ENCODE measurements at places on chromosomes 5 and 9. TPM values are rescaled to one million over a fixed set of nuclear protein-coding genes. Genes with fewer than 3 reads are reported as not detected.

GRCh38 chr5:134267366-134268018 is 41.6 kb upstream of the PPP2CA start:
- DNase-seq, result no peak
- peaks cover 6% of the 10 kb centered on the region for H3K27me3 ChIP-seq
- no peak overlapping the region for H3K4me3 ChIP-seq
- no peaks in the 10 kb centered on the region for H3K4me1 ChIP-seq
- peaks cover 3% of the 10 kb centered on the region for H3K36me3 ChIP-seq

The MARCOL gene
- not detected for total RNA-seq

The RNF180 gene
- total RNA-seq, result not detected

DNA sequence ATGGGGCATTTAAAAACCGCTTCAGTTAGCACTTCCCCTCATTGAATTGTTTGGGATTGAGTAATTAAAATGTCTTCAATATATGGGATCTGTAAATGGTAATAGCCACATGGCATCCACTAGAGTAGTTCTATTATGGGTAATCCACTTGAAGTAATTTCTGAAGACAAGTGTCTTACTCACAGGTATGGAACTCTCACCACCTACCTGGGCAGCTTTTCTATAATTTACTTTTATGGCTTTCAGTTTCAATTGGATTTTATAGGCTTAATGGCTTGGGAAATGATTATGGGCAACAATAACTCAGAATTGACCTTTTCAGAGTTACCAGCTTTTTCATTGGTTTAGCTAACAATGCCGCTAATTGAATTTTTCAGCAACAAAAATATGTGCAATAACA is 597.9 kb downstream of the PTPRD start:
- no peak overlapping the region for H3K4me3 ChIP-seq
- no peaks in the 10 kb centered on the region for H3K36me3 ChIP-seq
- H3K27ac ChIP-seq, result no peak overlapping the region

GRCh38 chr9:77598524-77598923 is 49.6 kb downstream of the GNA14 start:
- no peak for DNase-seq
- H3K4me3 ChIP-seq, result no peak overlapping the region
- H3K27me3 ChIP-seq, result peaks cover 7% of the 10 kb centered on the region
- no peaks in the 10 kb centered on the region for H3K36me3 ChIP-seq
- H3K27ac ChIP-seq, result no peak overlapping the region

The PCDHA12 gene
- not detected for total RNA-seq

The OSTF1 gene
- 60.1 TPM for total RNA-seq

- no peak overlapping the region for H3K4me3 ChIP-seq
- no peaks in the 10 kb centered on the region for H3K36me3 ChIP-seq
- no peak for DNase-seq
Measured at GRCh38 chr9:126114850-126115460, 211.7 kb upstream of the MVB12B start.

The BARHL1 gene
- not detected for total RNA-seq

The DNAJA1 gene
- 117 TPM for total RNA-seq

GRCh38 chr9:107340920-107341632 is 58.0 kb downstream of the RAD23B start:
- H3K27ac ChIP-seq, result peak overlapping the region; percentile 36
- peaks cover 9% of the 10 kb centered on the region for H3K4me1 ChIP-seq

The SLC27A6 gene
- total RNA-seq, result not detected

DNA sequence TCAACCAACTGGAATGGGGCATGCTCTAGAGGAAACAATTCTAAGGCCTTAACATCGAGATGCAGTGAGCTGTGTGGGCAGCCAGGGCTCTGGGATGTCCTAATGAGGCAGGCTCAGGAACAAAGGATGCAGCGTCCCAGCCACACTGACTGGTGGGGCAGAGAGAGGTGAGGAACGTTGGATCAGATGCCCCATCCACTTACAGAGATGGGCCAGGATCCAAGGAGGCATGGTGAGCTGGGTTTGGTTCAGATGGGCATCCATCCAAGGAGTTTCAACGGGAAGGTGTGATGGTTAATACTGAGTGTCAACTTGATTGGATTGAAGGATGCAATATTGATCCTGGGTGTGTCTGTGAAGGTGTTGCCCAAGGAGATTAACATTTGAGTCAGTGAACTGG is 15.5 kb upstream of the MARCHF6 start:
- DNase-seq, result no peak
- no peaks in the 10 kb centered on the region for H3K36me3 ChIP-seq
- no peak overlapping the region for H3K4me3 ChIP-seq
- peaks cover 17% of the 10 kb centered on the region for H3K27me3 ChIP-seq

GRCh38 chr9:117302487-117302886 is 112.4 kb downstream of the ASTN2 start:
- no peak for DNase-seq
- H3K4me3 ChIP-seq, result no peak overlapping the region
- H3K27me3 ChIP-seq, result no peaks in the 10 kb centered on the region
- no peak overlapping the region for H3K27ac ChIP-seq
- H3K36me3 ChIP-seq, result no peaks in the 10 kb centered on the region

The FAXDC2 gene
- total RNA-seq, result not detected

GRCh38 chr9:13570068-13570974 is 290.8 kb upstream of the MPDZ start:
- peaks cover 5% of the 10 kb centered on the region for H3K27me3 ChIP-seq
- no peaks in the 10 kb centered on the region for H3K36me3 ChIP-seq
- DNase-seq, result no peak
- H3K4me3 ChIP-seq, result no peak overlapping the region
- H3K4me1 ChIP-seq, result peaks cover 5% of the 10 kb centered on the region

- no peak for DNase-seq
- H3K36me3 ChIP-seq, result no peaks in the 10 kb centered on the region
- H3K4me1 ChIP-seq, result no peaks in the 10 kb centered on the region
- no peaks in the 10 kb centered on the region for H3K27me3 ChIP-seq
Measured at GRCh38 chr5:82720213-82721086, 356.7 kb downstream of the TMEM167A start.

The TERT gene
- 0.35 TPM for total RNA-seq

GRCh38 chr9:135602789-135603481 is 36.4 kb downstream of the GLT6D1 start:
- H3K4me1 ChIP-seq, result no peaks in the 10 kb centered on the region
- H3K36me3 ChIP-seq, result no peaks in the 10 kb centered on the region
- DNase-seq, result peak; percentile 35

GRCh38 chr5:152314196-152314829 is 90.8 kb downstream of the NMUR2 start:
- H3K27ac ChIP-seq, result no peak overlapping the region
- H3K4me3 ChIP-seq, result no peak overlapping the region
- no peaks in the 10 kb centered on the region for H3K36me3 ChIP-seq
- no peaks in the 10 kb centered on the region for H3K27me3 ChIP-seq

The CNTFR gene
- total RNA-seq, result not detected

DNA sequence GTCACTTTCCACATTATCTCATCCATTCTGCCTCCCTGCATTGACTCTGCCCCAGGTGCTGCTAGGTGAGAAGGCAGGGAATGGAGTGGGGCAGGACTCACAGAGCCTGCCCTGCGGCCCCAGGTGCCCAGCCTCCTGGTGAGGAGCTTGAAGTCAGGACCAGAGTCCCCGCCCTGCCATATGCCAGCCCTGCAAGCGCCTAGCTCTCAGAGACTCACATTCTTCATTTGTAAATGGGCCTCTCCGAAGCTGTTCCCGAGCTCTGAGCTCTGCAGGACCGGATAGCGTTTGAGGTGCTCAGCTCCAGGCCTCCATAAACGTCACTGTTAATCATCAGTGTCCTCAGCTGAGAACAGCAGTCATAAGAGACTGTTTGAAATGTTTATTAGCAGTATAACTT is 75.1 kb upstream of the STXBP1 start:
- H3K27me3 ChIP-seq, result no peaks in the 10 kb centered on the region
- no peaks in the 10 kb centered on the region for H3K36me3 ChIP-seq
- H3K4me1 ChIP-seq, result no peaks in the 10 kb centered on the region
- DNase-seq, result no peak

- no peaks in the 10 kb centered on the region for H3K27me3 ChIP-seq
- peaks cover 25% of the 10 kb centered on the region for H3K36me3 ChIP-seq
- DNase-seq, result no peak
- H3K4me1 ChIP-seq, result no peaks in the 10 kb centered on the region
Measured at GRCh38 chr9:14616188-14616982, 76.8 kb downstream of the ZDHHC21 start.

GRCh38 chr5:6482735-6483134 is 34.1 kb downstream of the UBE2QL1 start:
- DNase-seq, result no peak
- peaks cover 55% of the 10 kb centered on the region for H3K4me1 ChIP-seq
- no peak overlapping the region for H3K4me3 ChIP-seq
- H3K27me3 ChIP-seq, result no peaks in the 10 kb centered on the region
- H3K36me3 ChIP-seq, result no peaks in the 10 kb centered on the region

The STKLD1 gene
- 0.37 TPM for total RNA-seq

DNA sequence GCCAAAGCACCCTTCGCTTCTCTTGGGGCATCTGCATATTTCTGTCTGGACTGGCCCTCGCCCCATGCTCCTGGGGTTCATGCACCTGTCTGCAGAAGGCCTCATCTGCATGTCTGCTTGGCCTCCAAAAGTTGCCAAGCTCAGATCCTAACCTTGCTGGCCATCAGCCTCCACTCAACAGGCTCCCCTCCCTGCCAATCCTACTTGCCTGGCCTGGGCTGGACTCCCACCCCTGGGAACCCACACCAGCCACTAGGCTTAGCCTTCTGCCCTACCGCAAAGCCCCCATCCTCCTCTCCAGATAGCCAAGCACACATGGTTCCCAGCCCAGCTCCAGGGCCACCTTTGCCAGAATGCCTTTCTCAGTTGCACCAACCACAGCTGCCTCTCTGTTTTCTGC is 159.8 kb downstream of the PAX5 start:
- H3K27me3 ChIP-seq, result no peaks in the 10 kb centered on the region
- peaks cover 90% of the 10 kb centered on the region for H3K36me3 ChIP-seq
- DNase-seq, result no peak
- H3K4me3 ChIP-seq, result no peak overlapping the region
- peaks cover 70% of the 10 kb centered on the region for H3K4me1 ChIP-seq
- peak overlapping the region; percentile 87 for H3K27ac ChIP-seq

- H3K4me1 ChIP-seq, result peaks cover 12% of the 10 kb centered on the region
- H3K4me3 ChIP-seq, result no peak overlapping the region
- no peak overlapping the region for H3K27ac ChIP-seq
Measured at GRCh38 chr5:58456486-58456885, 3.4 kb downstream of the PLK2 start.

All from activated B cell treated with CpG ODN at 0.5 μM for 24 hours (primary cell).